ENCODE measurements at places on chromosomes 7 and 10. TPM values are rescaled to one million over a fixed set of nuclear protein-coding genes. Genes with fewer than 3 reads are reported as not detected.

The PHYHIPL gene
- total RNA-seq = not detected

The SHTN1 gene
- 2.1 TPM for total RNA-seq

The PDZD7 gene
- 0.07 TPM for total RNA-seq

The ANK3 gene
- total RNA-seq = 3.1 TPM

The ADAM22 gene
- 0.67 TPM for total RNA-seq

The STEAP1B gene
- 47.8 TPM for total RNA-seq

The MYOF gene
- 256 TPM for total RNA-seq

The CRHR2 gene
- not detected for total RNA-seq

Measured in mammary microvascular endothelial cell (primary cell).